SK-N-SH treated with all-trans-retinoic acid at 6 μM for 48 hours (cell line): ENCODE measurements at places on chromosomes 3 and 15.

- ATAC-seq = no peak
These were observed 121.7 kb downstream of the TGFBR2 start for GRCh38 chr3:30728143-30728542.

DNA sequence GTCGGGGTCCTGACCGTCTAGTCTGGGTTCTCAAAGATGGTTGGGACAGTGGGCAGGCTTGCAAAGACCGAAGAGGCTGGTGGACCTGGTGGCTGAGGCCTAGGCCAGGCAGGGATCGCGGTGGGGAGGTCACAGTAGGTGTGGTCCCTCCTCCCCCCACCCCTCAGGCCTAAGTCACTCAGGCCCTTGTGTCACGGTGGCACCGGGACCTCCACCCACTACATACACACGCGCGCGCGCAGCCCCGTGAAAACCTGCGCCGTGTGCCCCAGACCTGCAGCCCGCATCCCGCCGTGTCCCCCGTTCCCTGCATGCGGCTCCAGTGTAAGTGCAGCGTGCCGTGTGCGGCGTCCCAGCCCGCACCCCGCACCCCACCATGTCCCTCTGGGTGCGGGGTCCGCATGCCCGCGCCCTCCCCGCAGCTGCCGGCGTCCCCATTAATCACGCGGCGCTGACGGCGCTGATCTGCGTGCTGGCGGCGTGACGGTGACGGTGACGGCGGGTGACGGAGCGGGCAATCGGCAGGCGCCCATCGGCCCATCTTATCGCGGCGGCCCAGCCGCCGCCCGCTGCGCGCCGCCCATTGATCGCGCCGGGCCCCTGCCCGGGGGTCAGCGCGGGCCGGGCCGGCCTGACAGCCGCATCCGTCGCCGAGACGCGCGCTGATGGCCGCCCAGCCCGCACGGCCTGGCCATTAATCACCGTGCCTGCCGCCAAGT, 24.4 kb downstream of the SEC61A1 start:
- ATAC-seq = no peak

DNA sequence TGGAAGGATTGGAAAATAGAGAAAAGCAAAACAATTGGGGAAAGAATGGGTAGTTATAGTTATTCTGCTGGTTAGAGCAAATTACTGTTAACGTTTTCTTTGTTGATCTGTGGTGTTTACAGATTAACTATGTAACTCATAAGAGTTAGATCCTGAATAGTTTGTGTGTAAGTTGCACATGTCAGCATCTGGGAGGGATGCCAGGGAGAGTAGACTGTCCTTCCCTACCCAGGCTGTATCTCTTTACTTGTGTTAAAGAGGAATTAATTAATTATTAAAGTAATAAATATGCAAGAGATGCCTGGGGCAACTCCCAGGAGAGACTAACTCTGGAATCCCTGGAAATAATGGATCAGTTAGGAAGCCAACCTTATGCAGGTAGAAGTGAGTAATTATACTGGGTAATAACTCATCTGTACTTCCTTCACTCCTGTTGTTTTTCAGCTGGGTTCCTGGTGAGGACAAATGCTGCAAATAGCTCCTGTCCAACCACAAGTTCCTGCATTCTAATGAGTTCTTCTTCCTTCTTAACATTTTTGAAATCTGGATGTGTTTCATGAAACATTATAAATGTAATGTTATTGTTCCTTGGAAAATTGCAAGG, 18.9 kb downstream of the GHRL start:
- ATAC-seq = peak; percentile 53; the same call in 2 of the 3 replicates

DNA sequence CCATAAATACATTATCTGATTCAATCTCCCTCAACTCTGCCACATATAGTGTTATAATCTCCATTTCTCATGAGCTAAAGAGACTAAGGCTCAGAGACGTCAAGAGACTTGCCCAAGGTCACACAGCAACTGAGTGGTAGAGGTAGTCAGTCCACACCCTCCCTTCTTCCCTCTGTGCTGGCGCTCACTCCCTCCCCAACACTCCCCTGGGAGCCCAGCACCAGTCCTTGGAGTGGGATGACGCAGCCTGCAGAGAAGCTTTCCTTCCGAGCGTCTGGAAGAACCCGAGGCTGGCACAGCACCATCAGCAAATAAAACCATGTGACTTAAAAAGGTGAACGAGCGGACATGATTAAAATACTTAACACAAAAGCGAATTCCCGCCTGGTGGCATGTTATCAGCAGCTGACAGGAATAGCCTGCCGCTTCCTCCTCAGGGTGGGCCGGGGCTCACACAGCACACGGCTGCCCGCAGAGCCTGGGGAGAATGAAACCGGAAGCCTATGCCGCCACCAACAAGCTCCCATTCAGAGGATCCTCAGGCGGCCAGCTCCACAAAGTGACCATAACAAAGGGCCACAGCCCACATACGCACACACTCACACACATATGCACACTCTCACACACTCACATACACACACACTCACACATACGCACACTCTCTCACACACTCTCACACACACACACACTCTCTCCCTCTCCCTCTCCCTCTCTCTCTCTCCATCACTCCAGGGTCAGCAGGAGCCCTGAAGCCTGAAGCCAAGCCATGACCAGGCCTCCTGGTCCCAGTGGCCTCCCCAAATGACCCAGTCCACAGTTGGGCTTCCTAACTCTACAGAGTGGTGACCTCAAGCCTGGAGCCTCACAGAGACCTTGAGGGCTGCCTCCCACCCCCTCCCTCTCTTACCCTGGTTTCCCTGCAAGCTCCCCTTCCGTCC, 120.5 kb downstream of the XXYLT1 start:
- ATAC-seq = no peak

DNA sequence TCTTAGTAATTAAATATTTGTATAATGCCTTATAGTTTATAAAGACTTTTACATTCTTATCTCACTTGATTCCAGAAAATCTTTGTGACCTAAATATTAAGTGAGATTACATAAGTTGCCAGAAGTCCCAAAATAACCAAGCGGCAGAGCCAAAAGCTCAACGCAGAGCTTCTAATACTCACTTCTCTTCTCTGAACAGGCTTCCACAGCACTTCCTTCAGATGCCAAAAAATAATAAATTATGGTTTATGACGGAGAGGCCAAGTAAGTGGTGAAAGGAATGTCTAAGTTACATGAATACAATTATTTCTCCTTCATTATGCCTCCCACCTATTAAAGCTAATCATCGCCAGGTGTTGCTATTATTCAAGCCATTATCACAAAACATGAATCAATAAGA, 110.3 kb downstream of the GBE1 start:
- no peak for ATAC-seq

- ATAC-seq = no peak
These were observed 557.2 kb downstream of the TUSC7 start for GRCh38 chr3:117266806-117267205.

GRCh38 chr3:190307164-190307545, 15.1 kb downstream of the CLDN1 start:
- no peak for ATAC-seq

- no peak for ATAC-seq
These were observed 105.4 kb downstream of the TLE3 start for GRCh38 chr15:69992348-69992747.

GRCh38 chr3:47542471-47543173, 29.1 kb upstream of the ELP6 start:
- ATAC-seq = no peak

GRCh38 chr3:187587076-187587475, 83.1 kb downstream of the SST start:
- ATAC-seq = no peak

- no peak for ATAC-seq
These were observed 2.7 kb downstream of the RFTN1 start for GRCh38 chr3:16510620-16511319.

DNA sequence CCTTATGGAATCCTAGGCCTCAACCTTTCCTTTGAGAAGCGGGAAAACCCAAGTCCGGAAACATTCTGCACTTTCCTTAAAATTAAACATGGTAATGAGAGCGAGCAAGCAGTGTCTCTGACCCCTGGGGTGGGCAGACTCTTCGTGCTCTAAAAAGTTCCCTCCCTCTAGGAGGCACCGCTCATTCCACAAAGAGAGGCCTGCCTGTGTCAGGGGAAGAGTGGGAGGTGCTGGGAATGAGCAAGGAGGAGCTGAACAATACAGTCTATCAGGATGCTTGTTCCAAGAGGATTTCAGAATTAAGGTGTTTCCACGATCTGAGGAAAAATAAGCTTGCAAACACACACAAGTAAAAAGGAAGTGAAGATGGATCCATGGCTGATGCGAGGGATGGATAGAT, 6.0 kb upstream of the RLBP1 start:
- ATAC-seq = no peak

DNA sequence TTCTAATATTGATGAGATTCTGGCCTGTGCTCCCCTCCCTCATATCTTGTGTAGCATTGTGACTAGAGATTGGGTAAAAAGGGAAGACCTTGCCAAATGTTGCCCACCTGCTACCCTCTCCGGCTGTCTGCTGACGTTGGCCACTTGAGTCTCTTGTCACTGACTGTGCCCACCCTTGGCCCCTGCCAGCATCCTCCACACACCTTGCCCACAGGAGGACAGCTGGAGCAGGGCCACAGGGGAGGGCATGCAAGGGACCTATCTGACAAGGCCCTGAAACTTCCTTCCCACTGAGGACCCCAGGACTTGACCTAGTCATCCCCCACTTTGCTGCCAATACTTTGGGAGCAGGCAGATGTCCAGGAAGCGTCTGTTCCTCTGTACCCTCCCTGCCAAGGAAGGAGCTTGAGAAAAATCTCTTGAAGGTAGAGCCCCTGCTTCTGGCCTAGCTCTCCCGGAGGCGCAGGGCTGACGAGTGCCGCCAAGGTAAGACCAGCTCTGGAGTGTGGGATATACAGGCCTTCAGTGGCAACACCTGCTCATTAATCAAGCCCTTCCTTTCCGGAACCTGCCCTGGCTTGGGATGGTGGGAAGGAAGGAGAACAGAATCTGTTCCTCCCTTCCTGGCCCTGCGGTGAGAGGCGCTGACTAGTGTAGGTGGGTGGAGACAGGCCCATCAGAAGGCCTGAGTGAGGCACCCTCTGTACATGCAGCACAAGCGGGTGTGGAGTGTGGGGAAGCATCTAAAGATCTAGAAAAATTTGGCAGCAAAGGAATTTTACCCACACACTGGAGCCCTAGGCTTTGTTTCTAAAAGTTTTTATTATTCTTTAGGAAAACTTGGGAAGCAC, 4.9 kb upstream of the PAK6 start:
- no peak for ATAC-seq

- ATAC-seq = no peak
These were observed 42.6 kb downstream of the WHAMM start for GRCh38 chr15:82851981-82852511.

DNA sequence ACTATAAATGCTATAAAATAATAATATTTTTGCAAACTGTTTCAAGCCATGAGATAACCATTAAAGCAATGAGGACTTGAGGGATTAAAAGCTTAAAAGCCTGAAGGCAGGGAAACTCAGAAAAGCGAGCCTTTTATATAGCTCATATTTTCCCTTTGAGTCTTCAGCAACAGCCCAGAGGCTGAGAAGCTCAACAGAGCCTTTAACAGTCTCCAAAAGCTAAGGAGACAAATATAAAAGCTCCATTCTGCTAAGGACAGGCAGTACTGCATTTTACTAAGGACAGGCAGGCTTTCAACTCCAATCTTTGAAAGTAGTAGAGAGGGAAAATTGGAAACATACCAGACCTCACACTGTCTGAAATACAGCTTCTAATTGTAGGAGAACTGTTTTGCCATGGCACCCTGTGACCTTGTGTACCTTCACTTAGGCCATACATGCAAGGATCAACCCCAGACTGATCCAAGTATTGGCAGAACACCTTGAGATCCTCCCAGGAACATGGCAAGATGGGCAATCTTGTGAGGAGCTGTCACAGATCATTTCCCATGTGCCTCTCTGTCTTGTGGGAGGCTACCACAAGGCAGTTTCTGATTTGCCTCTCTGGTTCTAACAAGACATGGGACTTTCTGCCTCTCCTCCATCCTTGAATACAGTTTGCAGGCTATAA, 53.1 kb upstream of the ARNT2 start:
- no peak for ATAC-seq

- ATAC-seq = no peak
These were observed 19.1 kb downstream of the SPSB4 start for GRCh38 chr3:141070229-141070628.

DNA sequence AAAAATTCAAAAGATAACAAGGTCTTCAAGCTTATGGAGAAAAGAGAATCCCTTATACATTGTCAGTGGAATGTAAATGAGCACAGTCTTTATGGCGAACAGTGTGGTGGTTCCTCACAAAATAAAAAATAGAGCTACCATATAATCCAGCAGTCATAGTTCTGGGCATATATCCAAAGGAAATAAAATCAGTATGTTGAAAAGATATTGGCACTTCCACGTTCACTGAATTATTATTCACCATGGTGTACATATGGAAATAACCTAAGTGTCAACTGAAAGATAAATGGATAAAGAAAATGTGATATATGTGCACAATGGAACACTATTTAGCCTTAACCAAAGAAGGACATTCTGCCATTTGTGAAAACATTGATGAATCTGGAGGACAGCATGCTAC, 1161.2 kb downstream of the ROBO2 start:
- ATAC-seq = no peak

- ATAC-seq = no peak
These were observed 446.8 kb downstream of the IGSF11 start for GRCh38 chr3:118587847-118588246.

- ATAC-seq = no peak
These were observed 28.3 kb downstream of the CMSS1 start for GRCh38 chr3:99845999-99846398.

DNA sequence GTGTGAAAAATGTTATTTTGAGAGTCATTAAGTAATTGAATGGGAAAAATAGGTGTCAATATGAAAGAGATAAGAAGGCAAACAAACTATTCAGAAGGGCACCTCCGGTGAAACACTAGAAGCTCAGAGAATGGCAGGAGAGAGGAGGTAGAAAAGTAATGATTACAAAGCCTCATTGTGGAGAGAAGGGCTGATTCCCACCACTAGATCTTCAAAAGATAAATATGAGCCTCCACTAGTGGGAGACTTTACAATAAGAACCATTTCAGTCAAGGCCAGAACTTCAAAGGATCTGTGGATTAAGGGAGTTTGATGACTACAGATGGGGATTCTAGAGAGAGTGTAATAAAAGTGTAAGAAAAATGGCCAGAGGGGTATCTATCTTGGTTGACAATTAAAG, 535.6 kb downstream of the NLGN1 start:
- ATAC-seq = peak; percentile 54

GRCh38 chr3:186187401-186188275, 78.7 kb upstream of the ETV5 start:
- ATAC-seq = no peak

DNA sequence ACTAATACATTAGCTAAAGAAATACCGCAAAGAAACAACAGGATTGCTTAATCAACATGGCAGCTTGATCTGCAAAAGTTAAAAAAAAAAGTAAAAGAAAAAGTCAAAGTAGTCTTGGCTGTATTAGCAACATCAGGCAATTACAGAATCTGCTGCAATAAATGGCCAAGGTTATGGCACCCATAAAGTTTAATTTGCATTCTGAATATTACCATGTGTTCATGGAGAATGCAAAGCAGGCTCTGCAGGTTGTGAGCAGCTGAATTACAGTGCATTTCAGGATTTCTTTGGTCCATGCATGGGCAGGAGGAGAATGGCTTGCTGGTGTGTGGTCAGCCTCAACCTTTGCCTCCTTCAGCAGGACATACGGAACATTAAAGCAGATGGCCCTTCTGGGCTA, 199.1 kb upstream of the AZI2 start:
- ATAC-seq = no peak

- peak; percentile 75 for ATAC-seq
These were observed 15.8 kb downstream of the ST3GAL6 start for GRCh38 chr3:98778852-98779413.

GRCh38 chr15:48719668-48720067, 74.2 kb upstream of the FBN1 start:
- ATAC-seq = no peak

- ATAC-seq = no peak
These were observed 681.1 kb upstream of the CADM2 start for GRCh38 chr3:84277562-84278224.

GRCh38 chr15:70788114-70789049, 25.0 kb upstream of the UACA start:
- ATAC-seq = peak; percentile 42
